Activated CD8-positive, alpha-beta memory T cell treated with anti-CD3 and anti-CD28 coated beads for 1 hour (primary cell): ENCODE measurements at places on chromosomes 7 and 10.

DNA sequence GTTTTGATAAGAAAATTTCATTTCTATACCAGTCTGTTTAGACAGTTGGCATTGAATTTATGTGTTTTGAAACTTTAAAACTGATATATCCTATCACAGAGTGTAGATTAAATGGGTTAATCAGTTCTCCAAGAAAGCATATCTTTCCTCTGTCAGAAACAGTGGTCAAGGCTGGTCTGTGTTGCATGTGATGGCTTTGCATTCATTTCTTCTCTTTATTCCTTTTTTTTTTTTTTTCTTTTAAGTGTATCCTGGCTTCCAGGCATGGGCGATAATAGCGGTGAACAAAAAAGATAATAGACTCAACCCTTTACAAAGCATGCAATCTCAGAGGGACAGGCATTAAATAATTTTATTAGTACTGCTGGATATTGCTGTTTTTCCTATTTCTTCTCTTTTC lies 136.6 kb downstream of the LRRC4 start:
- no peak for DNase-seq

GRCh38 chr7:124033095-124033806 lies 384 bp upstream of the TMEM229A start:
- DNase-seq = no peak

DNA sequence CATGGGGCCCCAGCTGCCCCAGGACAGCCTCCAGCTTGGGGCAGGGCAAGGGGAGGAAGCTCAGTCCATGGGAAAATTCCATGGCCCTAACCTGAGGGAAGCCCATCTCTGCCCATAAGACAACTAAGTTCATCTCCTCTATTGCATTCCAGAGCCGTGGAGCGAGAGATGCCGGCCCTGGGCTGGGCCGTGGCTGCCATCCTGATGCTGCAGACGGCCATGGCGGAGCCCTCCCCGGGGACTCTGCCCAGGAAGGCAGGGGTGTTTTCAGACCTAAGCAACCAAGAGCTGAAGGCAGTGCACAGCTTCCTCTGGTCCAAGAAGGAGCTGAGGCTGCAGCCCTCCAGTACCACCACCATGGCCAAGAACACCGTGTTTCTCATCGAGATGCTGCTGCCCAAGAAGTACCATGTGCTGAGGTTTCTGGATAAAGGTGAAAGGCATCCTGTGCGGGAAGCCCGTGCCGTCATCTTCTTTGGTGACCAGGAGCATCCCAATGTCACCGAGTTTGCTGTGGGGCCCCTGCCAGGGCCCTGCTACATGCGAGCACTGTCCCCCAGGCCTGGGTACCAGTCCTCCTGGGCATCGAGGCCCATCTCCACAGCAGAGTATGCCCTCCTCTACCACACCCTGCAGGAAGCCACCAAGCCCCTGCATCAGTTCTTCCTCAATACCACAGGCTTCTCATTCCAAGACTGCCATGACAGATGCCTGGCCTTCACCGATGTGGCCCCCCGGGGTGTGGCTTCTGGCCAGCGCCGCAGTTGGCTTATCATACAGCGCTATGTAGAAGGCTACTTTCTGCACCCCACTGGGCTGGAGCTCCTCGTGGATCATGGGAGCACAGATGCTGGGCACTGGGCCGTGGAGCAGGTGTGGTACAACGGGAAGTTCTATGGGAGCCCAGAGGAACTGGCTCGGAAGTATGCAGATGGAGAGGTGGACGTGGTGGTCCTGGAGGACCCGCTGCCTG lies 4.3 kb downstream of the AOC1 start:
- DNase-seq = no peak

GRCh38 chr7:110881721-110882120 lies 209.2 kb upstream of the LRRN3 start:
- no peak for DNase-seq

GRCh38 chr10:124462348-124462695 lies 699 bp downstream of the LHPP start:
- no peak for DNase-seq

DNA sequence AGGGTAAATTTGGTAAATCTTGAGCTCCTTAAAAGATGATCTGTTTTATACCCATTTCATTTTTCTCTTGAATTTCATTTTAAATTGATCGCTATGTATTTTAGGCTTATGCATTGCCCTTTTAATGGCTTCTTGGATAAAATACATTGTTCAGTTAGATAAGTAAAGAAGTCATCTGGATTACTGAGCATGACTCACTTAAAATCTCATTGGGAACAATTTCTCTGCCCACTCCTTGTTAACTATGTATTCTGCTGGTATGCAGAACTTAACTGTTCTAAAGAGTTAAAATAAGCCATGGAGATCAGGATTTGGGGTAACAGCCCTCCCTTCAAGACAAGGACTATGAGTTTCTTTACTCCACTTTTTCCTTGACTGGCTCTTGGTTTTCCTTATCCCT lies 134.2 kb downstream of the SND1 start:
- no peak for DNase-seq

DNA sequence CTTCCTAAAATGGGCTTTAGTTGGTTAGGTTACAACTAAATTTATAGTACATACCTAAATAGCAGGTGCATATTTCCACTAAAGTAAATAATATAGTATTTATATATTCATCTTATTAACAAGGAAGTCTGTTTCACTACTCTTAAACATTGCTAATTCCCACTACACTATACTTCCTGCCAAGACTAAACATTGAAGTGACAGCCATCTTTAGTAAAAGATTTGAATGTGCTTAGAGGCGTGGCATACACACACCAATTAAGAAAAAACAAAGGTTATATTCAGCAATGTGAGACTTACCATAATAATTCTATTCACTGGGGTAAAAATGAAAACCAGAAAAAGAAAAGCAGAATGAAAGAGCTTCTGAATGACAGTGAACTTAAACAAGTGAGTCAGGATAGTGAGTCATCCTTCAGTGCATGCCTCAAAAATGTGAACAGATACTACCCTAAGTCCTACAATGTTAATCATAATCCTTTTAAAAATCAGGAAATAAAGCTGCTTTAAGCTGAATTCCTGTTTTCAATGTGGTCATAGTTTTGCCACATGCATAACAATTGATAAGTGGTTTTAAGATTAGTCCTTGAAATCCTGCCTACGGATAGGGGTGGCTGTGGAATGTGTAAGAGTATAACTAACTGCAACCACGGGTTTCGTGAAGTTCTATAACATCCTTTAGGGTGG lies 59.4 kb downstream of the USP6NL start:
- DNase-seq = no peak

GRCh38 chr7:112149734-112150133 lies 56.5 kb downstream of the DOCK4 start:
- no peak for DNase-seq
